ENCODE measurements at places on chromosomes 1 and 21. TPM values are rescaled to one million over a fixed set of nuclear protein-coding genes. Genes with fewer than 3 reads are reported as not detected.

DNA sequence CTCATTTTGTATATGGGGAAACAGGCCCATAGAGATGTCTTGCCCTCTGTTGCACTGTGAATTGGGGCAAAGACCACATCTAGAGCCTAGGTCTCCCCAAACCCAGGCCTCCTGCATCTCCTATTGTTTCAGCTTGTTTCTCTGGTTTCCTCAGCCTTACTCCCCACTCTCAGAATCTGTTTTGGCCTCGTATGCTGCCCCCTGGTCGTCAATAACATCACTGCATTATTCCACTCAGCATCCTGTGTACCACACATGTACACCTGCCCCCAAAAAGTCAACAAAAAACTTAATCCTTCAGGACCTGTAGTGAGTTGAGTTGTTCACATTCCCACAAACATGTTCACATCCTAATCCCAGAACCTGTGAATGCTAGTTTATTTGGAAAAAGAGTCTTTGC is 184.8 kb downstream of the BRINP2 start:
- no peak overlapping the region for H3K27ac ChIP-seq
- no peaks in the 10 kb centered on the region for H3K4me1 ChIP-seq
- H3K4me3 ChIP-seq: no peak overlapping the region

GRCh38 chr1:233112186-233113008 is 162.0 kb downstream of the NTPCR start:
- H3K27me3 ChIP-seq: peaks cover 4% of the 10 kb centered on the region
- DNase-seq: no peak
- H3K27ac ChIP-seq: peak overlapping the region; percentile 95
- H3K36me3 ChIP-seq: no peaks in the 10 kb centered on the region
- peaks cover 16% of the 10 kb centered on the region for H3K4me1 ChIP-seq

The SLC37A1 gene
- total RNA-seq: 65.7 TPM

DNA sequence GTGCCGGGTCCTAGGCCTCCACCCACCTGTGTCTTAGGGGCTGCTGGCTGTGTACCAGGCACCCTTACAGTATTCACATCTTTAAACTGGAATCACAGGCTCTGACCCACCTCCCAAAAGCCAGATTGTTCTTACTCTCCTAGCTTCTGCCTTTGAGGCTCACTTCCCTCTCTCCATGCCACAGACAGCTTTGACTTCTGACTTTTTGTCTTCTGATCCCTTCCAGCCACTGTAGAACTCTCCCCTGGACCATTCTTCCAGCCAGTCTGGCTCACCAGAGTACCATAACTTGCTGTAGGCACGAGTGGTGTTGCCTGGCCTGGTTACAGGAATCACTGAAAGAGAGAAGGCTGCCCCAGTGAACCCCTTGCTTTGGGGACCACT is 58.1 kb upstream of the STUM start:
- H3K4me3 ChIP-seq: no peak overlapping the region
- H3K36me3 ChIP-seq: peaks cover 5% of the 10 kb centered on the region
- no peak for DNase-seq
- H3K27me3 ChIP-seq: peaks cover 5% of the 10 kb centered on the region
- H3K4me1 ChIP-seq: peaks cover 17% of the 10 kb centered on the region
- H3K27ac ChIP-seq: no peak overlapping the region

- peak; percentile 44 for DNase-seq
- H3K36me3 ChIP-seq: no peaks in the 10 kb centered on the region
- H3K4me3 ChIP-seq: no peak overlapping the region
- no peaks in the 10 kb centered on the region for H3K4me1 ChIP-seq
- peaks cover 4% of the 10 kb centered on the region for H3K27me3 ChIP-seq
- no peak overlapping the region for H3K27ac ChIP-seq
Measured at GRCh38 chr1:54989473-54989872, 9.0 kb downstream of the TMEM61 start.

- H3K4me1 ChIP-seq: no peaks in the 10 kb centered on the region
- no peak for DNase-seq
- peaks cover 1% of the 10 kb centered on the region for H3K27me3 ChIP-seq
- no peak overlapping the region for H3K27ac ChIP-seq
- no peak overlapping the region for H3K4me3 ChIP-seq
Measured at GRCh38 chr1:217096200-217096599, 373.0 kb upstream of the ESRRG start.

The GBP4 gene
- not detected for total RNA-seq

DNA sequence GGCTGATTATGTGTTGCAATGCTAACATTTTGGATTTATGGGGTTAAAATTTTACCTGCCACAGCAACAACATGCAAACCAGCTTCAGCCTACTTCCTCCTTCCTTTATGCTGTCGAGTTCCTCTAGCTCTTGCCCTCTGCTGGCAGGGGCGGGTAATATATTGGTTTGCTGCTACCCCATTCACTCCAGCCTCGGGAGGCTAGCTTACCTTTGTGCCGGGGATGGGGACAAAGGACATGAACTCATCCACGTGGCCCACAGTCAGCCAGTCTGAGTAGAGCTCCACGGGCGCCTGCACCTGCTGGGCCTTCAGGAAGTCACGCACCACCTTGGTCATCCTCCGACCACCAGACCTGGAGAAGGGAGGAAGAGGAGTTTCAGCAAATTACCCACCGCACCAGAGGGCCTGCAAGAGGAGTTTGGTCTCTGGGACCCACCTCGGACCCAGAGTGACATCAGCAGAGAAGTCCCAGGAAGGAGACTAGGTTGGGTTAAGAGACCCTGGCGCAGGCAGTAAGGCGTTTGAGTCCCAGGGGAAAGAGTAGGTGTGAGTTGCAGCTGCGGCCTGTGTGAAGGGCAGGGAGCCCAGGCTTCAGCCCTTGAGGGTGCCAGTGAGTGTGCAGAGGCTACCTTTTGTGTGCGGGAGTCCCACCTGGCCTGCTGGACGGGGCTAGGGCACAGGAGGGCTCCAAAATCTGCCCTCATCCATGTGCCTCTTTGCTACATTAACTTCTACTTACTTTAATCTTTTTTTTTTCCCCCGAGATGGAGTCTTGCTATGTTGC is 21.8 kb upstream of the SDHB start:
- H3K27me3 ChIP-seq: peaks cover 6% of the 10 kb centered on the region
- H3K4me3 ChIP-seq: no peak overlapping the region
- H3K4me1 ChIP-seq: peaks cover 9% of the 10 kb centered on the region
- H3K27ac ChIP-seq: no peak overlapping the region
- no peaks in the 10 kb centered on the region for H3K36me3 ChIP-seq
- DNase-seq: peak; percentile 65

GRCh38 chr1:42350086-42350485 is 15.1 kb upstream of the FOXJ3 start:
- no peak for DNase-seq
- peaks cover 4% of the 10 kb centered on the region for H3K4me1 ChIP-seq
- H3K27me3 ChIP-seq: peaks cover 2% of the 10 kb centered on the region
- H3K4me3 ChIP-seq: no peak overlapping the region

GRCh38 chr1:115303364-115303763 is 34.7 kb downstream of the NGF start:
- peaks cover 6% of the 10 kb centered on the region for H3K27me3 ChIP-seq
- H3K4me1 ChIP-seq: peaks cover 22% of the 10 kb centered on the region
- H3K27ac ChIP-seq: no peak overlapping the region

All from glutamatergic neuron (in vitro differentiated cells).